Testis (tissue), 5 donors: ENCODE measurements at places on chromosomes 6 and 20. TPM values are rescaled to one million over a fixed set of nuclear protein-coding genes. Genes with fewer than 3 reads are reported as not detected.
A peak's percentile ranks its signal among the peaks of the same experiment; 100 is the strongest.

DNA sequence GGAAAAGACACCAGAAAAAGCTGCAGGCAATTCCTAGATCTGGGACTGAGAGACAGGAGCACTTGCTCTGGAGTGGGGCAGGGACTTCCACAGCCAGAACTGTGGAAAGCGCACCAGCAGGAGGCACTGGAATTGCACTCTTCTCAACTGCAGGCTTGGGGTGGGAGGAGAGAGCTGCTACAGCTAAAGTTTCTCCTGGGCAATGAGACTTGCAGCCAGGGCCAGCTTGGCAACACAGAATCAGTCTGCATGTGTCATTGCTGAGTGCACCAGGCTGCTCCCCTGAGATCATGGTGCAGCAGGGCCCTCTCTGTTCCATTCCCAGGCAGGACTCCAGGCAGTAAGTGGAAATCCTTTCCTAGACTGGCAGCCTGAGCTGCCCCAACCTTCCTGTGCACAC is 145.8 kb downstream of the INSM1 start:
- no peak for DNase-seq

- peak; percentile 82 for DNase-seq
Measured at GRCh38 chr6:35318196-35319171, 20.9 kb downstream of the DEF6 start.

NINL gene
- total RNA-seq = 32.8 TPM

GRCh38 chr20:9487231-9487630 is 27.2 kb upstream of the LAMP5 start:
- DNase-seq = no peak

DNA sequence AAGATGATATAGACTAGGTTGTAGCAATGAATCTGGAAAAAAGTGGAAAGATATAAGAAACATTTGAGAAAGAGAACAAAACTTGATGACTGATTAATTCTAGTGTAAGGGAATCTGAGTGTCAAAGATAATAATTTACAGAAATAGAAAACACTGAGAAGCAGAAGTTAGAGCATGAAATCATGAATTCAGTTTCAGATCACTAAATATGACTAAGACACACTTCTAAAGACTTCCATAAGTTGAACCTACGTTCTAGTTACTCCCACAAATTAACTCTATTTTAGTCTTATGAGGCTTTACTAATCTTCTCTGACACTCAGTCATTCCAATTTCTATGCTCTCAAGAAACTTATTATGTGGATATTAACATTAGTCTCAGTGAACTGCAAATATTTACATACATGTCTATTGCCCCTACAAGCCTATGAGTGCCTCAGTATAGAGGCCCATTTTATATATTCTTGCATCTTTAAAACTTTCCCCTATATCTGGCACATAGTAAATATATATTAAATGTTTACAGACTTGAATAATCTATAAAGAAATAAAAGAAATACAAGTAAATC is 30.4 kb downstream of the IBTK start:
- no peak for DNase-seq

CAPN11 gene
- total RNA-seq = 20.5 TPM

GRCh38 chr6:86723729-86724128 is 213.6 kb upstream of the HTR1E start:
- DNase-seq = no peak

- no peak for DNase-seq
Measured at GRCh38 chr6:71681234-71681867, 205.0 kb upstream of the RIMS1 start.

LY6G6F gene
- total RNA-seq = not detected

- DNase-seq = peak; percentile 71
Measured at GRCh38 chr20:37282556-37282955, 6.9 kb upstream of the MANBAL start.

GRCh38 chr6:128310451-128310850 is 209.9 kb downstream of the PTPRK start:
- no peak for DNase-seq

DNA sequence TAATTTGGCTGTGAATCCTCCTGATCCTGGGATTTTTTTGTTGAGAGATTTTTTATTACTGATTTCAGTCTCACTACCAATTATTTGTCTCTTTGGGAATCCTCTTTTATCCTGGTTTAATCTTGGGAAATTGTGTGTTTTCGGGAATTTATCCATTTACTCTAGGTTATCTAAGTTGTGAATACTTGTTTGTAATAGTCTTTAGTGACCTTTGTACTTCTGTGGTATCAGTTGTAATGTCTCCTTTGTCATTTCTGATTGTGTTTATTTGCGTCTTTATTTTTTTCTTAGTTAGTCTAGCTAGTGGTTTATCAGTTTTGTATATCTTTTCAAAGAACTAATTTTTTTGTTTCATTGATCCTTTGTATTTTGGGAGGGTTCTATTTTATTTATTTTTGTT is 27.3 kb upstream of the ZNF337 start:
- DNase-seq = no peak

DNA sequence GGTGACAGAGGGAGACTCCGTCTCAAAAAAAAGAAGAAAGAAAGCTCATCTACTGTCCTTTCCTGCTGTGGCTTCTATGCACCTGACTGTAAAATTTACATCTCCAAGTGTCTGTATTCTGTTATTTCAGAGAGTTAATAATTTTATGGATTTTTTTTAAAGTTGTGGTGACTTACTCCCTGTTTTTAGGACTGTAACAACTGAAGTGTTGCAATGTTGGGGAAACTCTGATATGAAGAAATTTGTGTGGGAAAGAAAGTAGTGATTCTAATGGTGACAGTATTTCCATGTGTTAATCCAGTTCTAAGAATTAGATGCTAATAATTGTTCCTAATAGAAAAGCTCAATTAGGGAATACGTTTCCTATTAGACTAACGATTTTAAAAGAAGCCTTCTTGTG is 27.4 kb downstream of the STX11 start:
- no peak for DNase-seq

NFS1 gene
- total RNA-seq = 84.1 TPM

HCK gene
- 1.3 TPM for total RNA-seq

ECHDC1 gene
- 37.6 TPM for total RNA-seq

GRCh38 chr6:83192456-83192855 is 609 bp downstream of the PGM3 start:
- no peak for DNase-seq

- no peak for DNase-seq
Measured at GRCh38 chr20:32972181-32973076, 31.8 kb downstream of the SUN5 start.

GRCh38 chr6:158086504-158087223 is 81.4 kb downstream of the SERAC1 start:
- peak; percentile 58 for DNase-seq
